ENCODE measurements at places on chromosomes 5 and 9. TPM values are rescaled to one million over a fixed set of nuclear protein-coding genes. Genes with fewer than 3 reads are reported as not detected.

Gene UBTD2
- 24.0 TPM for total RNA-seq

Gene PCDHB5
- 2.8 TPM for total RNA-seq

Gene SLC1A3
- 44.4 TPM for total RNA-seq

Gene PCSK5
- 67.9 TPM for total RNA-seq

Gene FOXI1
- not detected for total RNA-seq

Gene ARID3C
- not detected for total RNA-seq

Gene PRELID2
- total RNA-seq, result 16.1 TPM

Gene SLC6A7
- total RNA-seq, result 0.14 TPM

Gene SLC34A1
- not detected for total RNA-seq

Gene RCL1
- 24.7 TPM for total RNA-seq

Gene PCA3
- not detected for total RNA-seq

Gene OLFML2A
- 7.8 TPM for total RNA-seq

Gene FAM53C
- 18.7 TPM for total RNA-seq

Gene SPATA31A1
- total RNA-seq, result not detected

Gene NR2F1-AS1
- total RNA-seq, result 19.7 TPM

Gene PCDHA9
- 0.14 TPM for total RNA-seq

Gene DMRT3
- not detected for total RNA-seq

Gene SVEP1
- 113 TPM for total RNA-seq

Data from posterior vena cava (tissue), 2 donors.